ENCODE measurements at places on chromosomes 12 and 14.

- no peak for DNase-seq
Observed at GRCh38 chr12:64137117-64137516, 85.0 kb downstream of the KICS2 start.

DNA sequence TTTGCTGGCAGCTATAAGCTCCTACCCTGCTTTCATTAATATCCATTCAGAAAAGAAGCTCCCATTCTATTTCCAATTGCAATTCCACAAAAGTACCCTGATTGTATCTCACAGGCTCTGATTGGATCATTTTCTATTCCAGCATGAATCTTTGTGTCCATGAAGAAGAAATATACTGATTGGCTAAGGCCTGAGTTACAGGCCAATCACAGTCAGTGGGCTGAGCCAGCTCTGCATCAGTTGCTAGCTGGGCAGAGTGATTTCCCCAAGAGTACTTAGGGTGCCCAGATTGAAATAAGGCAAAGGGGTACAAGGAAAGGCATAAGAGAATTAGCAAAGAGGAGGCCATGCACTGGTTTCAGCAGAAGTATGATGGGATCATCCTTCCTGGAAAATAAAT is 14.4 kb downstream of the ART4 start:
- DNase-seq, result no peak

DNA sequence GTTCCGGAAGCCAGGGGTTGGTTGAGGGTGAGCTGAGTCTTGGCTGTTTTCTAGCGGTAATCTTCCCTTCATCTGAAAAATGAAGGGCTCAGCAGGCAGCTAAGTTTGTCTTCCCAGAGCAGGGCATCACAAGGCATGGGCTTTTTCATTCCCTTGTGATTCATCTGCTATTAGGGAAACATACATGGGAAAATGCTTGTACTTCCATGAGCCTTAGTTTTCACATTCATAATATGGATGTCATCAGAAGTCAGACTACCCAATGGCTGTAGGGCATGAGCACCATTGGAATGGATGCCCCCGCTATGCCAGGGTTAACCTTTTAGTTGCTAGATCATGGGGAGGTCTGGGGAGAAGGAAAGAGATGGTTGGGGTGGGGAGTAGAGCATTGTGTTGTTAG is 18.7 kb downstream of the HELB start:
- no peak for DNase-seq

- DNase-seq, result peak; percentile 92
Observed at GRCh38 chr14:100297320-100298300, 8.6 kb downstream of the SLC25A29 start.

GRCh38 chr12:7242176-7243101 is 53.0 kb downstream of the PEX5 start:
- no peak for DNase-seq

GRCh38 chr12:12718381-12718759 is 1.2 kb downstream of the CDKN1B start:
- peak; percentile 62 for DNase-seq

GRCh38 chr12:100661300-100661951 is 87.9 kb downstream of the GAS2L3 start:
- DNase-seq, result no peak

DNA sequence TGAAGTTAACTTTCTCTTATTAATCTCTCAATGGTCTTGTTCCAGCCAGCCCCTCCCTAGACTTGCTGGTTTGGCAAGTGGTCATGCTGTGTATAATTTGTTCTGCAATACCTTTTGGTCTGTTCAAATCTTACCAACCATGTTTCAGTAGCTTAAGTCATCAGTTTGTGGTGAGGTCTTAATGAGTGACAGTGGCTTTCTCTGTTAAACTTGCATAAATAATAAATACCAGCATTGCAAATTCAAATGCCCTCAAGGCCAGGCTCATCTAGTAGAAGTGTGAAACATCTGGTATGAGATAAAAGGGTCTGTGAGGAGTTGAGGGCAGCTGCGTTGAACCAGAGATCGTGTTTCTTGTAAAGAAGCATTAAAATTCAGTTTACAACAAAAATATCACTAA is 319.5 kb downstream of the TMEM117 start:
- DNase-seq, result no peak
